ENCODE measurements at places on chromosomes 4 and X. TPM values are rescaled to one million over a fixed set of nuclear protein-coding genes. Genes with fewer than 3 reads are reported as not detected.

DNA sequence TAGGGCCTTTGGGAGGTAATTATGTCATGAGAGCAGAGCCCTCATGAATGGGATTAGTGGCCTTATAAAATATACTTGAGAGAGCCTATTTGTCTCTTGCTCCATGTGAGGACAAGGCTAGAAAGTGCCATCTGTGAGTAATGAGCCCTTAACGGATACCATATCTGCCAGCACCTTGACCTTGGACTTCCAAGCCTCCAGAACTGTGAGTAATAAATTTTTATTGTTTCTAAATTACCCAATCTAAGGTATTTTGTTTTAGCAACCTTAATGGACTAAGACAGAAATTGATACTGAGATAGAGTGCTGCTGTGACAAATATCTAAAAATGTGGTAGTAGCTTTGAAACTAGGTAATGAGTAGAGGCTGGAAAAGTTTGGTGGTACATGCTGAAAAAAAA, 285.0 kb upstream of the DIPK2B start:
- peak; percentile 36 for DNase-seq

GRCh38 chrX:123909523-123909922, 49.7 kb downstream of the XIAP start:
- no peak for DNase-seq

- DNase-seq, result no peak
Observed at GRCh38 chr4:139560406-139561104, 4.5 kb upstream of the SETD7 start.

- DNase-seq, result peak; percentile 42
Observed at GRCh38 chrX:21056622-21057021, 317.6 kb upstream of the CNKSR2 start.

- no peak for DNase-seq
Observed at GRCh38 chrX:9558615-9559014, 93.8 kb downstream of the TBL1X start.

DNA sequence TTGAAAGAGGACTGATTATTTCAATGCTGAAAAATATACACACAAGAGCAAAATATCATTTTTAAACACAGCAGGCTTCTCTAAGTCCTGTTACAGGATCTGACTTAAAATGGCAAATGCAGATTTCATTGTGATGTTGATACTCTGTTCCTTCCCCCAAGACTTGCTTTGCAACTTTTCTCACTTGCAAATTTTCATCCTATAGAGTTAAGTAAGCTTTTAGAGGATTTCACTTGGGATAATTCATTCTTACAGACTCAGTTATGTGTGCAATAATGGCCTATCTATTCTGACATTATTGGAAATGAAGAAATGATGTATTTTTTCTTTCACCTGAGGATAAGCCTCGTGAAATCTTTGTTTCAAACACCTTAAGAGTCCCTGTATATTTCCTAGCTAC, 2403.2 kb downstream of the ARAP2 start:
- no peak for DNase-seq

DNA sequence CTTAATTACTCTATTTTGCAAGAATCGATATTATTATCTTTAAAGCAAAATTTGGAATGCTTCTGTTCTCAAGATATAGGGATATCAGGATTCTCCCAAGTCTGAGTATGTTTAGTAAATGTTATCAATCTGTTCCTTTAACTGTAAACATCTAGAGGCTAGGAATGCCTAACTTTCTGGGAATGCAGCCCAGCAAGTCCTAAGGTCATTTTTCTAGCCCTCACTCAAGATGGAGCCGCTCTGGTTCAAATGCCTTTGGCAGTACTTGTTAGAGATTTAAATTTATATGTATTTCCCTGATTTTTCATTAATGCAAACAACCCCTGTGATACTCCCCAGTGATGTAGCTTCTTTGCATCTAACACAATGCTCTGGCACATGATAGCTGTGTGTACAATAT, 623.8 kb upstream of the LCORL start:
- no peak for DNase-seq

- no peak for DNase-seq
Observed at GRCh38 chr4:61786211-61786610, 586.1 kb downstream of the ADGRL3 start.

DNA sequence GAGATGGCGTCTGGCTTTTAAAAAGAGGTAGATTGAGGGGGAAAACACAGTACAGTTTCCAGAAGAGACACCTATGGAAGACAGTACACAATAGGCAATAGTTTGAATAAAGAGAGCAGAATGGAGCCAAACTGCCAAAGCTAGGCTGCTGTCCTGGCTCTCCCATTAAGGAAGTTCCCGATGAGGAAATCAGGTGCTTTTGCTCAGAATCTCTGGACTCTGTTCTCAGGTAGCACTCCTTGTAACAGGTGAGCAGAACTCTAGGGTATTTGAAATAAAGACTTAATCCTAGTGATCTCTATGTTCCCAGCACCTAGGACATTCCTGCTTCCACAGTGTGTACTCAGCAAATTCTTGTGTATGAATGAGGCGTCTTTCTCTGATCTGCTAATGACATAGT, 1.6 kb downstream of the EGF start:
- DNase-seq, result no peak

DNA sequence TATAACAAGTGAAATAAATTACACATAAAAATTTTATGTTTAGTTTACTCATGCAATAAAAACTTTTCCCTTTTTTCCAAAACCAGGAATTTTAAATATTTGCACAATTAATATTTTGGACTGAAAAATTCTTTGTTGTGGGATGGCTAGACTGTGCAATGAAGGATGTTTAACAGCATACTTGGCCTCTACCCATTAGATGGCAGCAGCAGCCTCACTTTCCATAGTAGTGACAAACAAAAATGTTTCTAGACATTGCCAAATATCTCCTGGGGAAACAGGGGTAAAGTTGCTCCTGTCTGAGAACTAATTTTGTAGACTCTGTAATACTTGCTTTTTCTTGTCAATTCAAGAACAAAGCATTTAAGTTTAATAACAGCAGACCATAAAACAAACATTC, 49.8 kb downstream of the SCLT1 start:
- DNase-seq, result peak; percentile 9

- peak; percentile 10 for DNase-seq
Observed at GRCh38 chr4:4985844-4986243, 33.4 kb downstream of the CYTL1 start.

DNA sequence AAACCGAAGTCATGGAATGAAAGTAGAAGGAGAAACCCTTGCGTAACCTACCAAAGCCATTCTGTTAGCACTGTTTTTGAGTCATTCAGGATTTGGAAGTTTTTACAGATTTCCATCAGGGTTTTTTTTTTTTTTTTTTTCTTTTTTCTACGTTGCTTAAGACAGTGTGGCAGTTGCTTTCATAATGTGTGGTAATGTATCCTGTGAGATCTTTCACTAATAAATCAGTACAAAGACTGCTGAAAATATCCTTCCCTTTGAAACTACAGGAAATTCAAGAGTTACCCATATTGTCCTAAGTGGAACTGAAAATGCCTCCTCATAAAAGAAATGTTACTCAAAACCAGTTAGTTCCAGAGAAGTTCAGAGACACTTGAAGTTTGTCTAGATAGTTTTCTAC, 137.8 kb downstream of the RAPGEF2 start:
- DNase-seq, result no peak

DNA sequence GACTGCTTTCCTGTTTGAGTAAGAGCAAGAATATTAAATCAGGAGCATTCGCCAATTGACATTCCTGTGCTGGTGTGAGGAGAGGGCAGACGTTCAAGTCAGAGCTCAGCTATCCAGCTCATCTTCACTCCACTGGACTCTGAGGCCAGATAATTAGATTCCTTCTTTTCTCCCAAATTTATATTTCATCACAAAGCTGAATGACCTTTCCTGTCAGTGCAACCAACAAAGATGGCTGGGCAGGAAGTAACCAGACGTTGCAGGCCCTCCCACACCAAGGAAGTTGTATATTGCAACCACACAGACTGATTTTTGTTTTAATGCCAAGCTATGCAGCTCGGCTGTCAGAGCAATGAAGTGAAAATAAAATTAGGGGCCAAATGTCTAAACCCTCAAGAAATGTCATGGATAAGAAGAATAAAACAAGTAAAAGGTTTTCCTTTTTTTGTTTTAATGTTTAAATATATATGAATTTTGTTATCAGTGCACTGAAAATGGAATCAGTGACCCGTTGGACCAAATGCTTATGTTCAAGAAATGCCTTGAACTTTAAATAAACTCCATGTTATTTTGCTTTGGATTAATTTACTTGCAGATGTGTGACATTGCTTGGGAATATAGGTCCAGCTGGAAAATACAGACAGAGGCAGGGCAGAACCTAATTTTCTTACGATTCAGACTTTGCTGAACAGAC, 578.9 kb upstream of the FAT1 start:
- DNase-seq, result no peak

- no peak for DNase-seq
Observed at GRCh38 chr4:41022116-41022515, 192.2 kb downstream of the APBB2 start.

DNA sequence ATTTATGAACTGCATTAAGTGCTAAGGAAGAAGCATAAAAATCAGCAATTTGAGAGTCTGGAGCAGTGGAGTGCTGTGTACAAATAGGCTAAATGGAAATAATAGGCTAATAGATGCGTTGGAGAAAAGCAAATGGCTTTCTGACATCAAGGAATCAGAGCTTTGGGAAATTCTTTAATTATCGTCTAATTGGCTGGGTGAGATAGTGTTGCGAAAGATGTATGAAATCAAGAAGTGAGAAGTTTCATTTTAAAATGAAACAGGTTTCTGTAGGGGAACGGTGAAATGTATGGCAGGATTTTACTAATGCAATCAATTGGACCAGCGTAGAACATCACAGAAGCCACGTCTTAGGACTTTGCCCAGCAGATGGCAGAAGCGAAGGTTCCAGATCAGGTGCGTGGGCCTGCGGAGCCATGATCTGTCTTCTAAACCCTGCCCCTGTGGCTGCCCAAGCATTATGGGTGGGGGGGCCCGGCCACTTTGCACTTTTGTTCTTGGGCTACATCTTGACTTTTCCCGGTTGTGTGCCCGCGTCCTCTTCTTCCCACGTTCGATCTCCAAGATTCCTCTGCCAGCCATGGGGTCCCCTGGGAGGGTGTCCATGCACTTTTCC, 118.5 kb upstream of the SHISA3 start:
- no peak for DNase-seq

GRCh38 chr4:147981305-147981704, 249.4 kb downstream of the ARHGAP10 start:
- no peak for DNase-seq

- DNase-seq, result no peak
Observed at GRCh38 chr4:39467464-39467863, 8.6 kb downstream of the LIAS start.

GRCh38 chr4:124152132-124152531, 560.4 kb downstream of the ANKRD50 start:
- DNase-seq, result no peak

DNA sequence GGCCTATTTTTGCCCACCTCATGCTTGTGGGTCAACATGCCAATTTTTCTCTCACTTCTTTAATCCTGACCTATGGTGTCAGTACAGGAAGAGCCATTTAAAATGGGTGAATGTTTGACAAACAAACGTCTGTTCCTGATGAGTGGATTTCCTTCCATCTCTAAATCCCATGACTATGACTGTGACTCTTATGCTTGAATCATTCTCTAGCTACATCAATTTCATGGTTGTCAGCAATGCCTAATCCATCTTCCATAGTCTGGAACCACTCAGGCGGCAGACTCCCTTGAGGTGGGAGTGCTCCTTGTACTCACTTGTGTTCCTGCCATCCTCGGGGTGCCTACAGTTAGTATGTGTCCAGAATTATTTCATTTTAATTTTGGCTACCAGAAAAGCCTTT, 194.9 kb upstream of the RPS6KA3 start:
- DNase-seq, result peak; percentile 54

GRCh38 chrX:139106069-139106468, 394.6 kb upstream of the FGF13 start:
- DNase-seq, result peak; percentile 59

DNA sequence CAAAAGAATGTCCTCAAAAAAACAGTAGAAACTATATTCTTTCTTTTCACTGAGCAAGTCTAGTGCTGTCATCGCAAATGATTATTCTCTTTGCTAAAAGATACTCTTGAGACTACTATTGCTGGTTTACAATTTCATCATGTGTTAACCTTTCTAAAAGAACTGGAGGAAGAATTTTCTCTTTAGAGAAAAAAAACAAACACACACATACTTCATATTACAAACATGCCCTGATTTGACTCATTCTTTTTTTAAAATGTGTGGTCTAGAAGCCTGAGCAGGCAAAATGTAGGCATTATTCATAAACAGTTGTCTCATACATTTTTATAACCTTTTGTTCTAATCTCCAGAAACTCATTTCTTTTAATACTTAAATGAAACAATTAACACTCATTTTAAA, 60.6 kb upstream of the FAT4 start:
- DNase-seq, result no peak

- no peak for DNase-seq
Observed at GRCh38 chrX:140724736-140725135, 15.2 kb downstream of the LINC00632 start.

GRCh38 chrX:134173541-134174272, 63.3 kb upstream of the CCDC160 start:
- no peak for DNase-seq

DNA sequence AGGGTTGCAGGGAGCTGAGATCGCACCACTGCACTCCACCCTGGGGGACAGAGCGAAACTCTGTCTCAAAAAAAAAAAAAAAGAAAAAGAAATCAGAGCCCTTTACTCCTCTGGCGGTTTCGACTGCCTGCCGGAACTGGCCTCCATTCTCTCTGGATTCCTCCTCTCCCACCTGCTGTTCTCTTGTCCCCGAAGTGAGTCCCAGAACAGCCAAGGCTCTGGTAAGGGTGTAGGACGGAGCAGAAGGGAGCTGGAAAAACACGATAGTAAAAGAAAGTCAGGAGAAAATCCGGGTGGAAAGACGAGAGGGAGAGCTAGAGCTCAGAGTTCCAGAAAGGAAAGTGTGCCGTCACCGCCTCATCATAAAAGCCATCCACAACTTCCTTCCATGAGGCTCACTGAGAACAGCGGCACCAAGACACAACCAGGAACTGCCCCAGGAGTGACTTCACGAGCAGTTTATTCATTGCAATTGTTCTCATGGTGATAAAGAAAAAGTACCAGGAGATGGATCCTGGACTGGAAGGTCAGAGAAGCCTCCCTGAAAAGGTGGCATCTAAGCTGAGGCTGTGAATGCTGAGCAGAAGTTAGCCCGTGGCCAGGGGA, 12.3 kb downstream of the TLR3 start:
- no peak for DNase-seq

Gene TKTL1
- not detected for total RNA-seq

Gene EDNRA
- total RNA-seq, result 0.31 TPM

Gene PRR32
- total RNA-seq, result not detected

Gene KIAA0232
- 21.6 TPM for total RNA-seq

Gene PPP2R2C
- 10.6 TPM for total RNA-seq

Gene FAM13A
- total RNA-seq, result 9.8 TPM

Gene TACR3
- not detected for total RNA-seq

Gene CENPC
- total RNA-seq, result 7.2 TPM

Gene SOWAHD
- total RNA-seq, result not detected

Gene FAAH2
- total RNA-seq, result not detected

Gene LRAT
- not detected for total RNA-seq

Gene TTC29
- not detected for total RNA-seq

Gene RCHY1
- total RNA-seq, result 9.3 TPM

Gene ABLIM2
- 1.3 TPM for total RNA-seq

Gene SSX2B
- not detected for total RNA-seq

Gene SPARCL1
- not detected for total RNA-seq
